ENCODE measurements at places on chromosomes 7 and 10.

GRCh38 chr7:149751043-149751775 lies 22.2 kb downstream of the ZNF467 start:
- no peak overlapping the region for H3K27ac ChIP-seq
- H3K36me3 ChIP-seq, result no peaks in the 10 kb centered on the region
- no peaks in the 10 kb centered on the region for H3K4me1 ChIP-seq
- DNase-seq, result no peak
- H3K27me3 ChIP-seq, result no peaks in the 10 kb centered on the region

DNA sequence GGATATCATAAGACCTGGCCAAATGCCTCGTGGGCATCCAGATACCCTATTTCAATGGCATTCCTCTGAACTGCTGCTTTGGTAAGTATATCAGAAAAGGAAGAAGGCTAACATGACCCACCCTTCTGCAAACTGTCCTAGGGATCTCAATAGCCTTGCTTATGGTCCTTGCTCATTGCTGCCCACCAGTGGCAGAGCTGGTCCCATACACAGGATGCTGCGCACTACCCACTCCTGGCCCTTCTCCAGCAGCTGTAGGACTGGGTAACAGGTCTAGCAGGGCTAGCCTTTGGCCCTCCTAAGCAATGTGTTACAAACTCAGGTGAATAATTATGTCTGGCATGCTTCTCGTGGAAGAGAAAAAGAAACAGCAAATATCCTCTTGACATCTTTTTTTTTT lies 72.5 kb downstream of the C10orf90 start:
- no peak for DNase-seq
- H3K27ac ChIP-seq, result no peak overlapping the region

DNA sequence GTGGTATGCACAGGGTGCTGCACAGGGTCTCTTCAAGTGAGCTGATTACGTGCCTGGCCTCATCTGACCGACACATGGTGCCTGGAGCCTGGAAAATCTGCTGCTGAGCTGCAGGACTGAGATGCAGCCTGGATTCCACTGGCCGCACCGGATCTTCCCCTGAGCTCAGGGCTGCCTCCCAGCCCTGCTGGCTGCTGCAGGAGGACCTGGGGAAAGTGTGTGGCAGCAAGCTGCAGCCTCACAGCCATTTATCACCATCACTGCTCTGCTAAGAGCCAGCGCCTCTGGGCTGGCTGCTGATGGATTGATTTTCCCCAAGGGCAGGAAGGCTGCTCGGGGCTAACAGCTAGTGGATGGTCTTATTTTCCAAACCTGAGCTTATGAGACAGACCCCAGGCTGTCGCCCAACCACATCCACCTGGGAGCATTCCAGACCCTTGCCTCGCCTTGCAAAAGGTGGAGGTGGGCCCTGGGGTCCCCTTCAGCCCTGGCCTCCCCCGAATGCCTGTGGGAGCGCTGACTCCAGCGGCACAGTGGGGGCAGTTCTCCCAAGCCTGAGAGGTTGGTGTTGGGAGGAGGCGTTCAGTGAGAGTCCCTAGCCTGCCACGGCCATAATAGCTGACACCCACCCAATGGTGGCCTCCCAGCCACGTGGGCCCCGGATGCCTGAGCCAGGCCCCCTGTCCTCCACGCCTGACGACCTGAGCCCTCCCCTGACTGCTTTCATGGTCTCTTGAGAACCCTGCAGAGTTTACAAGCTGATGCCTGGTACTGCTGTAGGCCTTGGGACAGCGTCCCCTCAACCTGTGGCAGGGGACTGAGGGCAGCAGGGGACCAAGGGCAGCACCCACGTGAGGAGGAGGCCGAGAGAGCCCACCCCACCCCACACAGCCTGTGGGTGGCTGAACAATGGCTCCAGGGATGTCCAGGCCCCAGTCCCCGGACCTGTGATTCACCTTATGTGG lies 38.2 kb downstream of the STK32C start:
- no peaks in the 10 kb centered on the region for H3K36me3 ChIP-seq
- no peak for DNase-seq
- peaks cover 5% of the 10 kb centered on the region for H3K4me1 ChIP-seq
- no peaks in the 10 kb centered on the region for H3K27me3 ChIP-seq

- no peaks in the 10 kb centered on the region for H3K4me1 ChIP-seq
- DNase-seq, result no peak
- H3K36me3 ChIP-seq, result no peaks in the 10 kb centered on the region
- no peak overlapping the region for H3K4me3 ChIP-seq
- H3K27me3 ChIP-seq, result no peaks in the 10 kb centered on the region
- no peak overlapping the region for H3K27ac ChIP-seq
These were observed 142.7 kb downstream of the TRIL start for GRCh38 chr7:28815369-28815927.

DNA sequence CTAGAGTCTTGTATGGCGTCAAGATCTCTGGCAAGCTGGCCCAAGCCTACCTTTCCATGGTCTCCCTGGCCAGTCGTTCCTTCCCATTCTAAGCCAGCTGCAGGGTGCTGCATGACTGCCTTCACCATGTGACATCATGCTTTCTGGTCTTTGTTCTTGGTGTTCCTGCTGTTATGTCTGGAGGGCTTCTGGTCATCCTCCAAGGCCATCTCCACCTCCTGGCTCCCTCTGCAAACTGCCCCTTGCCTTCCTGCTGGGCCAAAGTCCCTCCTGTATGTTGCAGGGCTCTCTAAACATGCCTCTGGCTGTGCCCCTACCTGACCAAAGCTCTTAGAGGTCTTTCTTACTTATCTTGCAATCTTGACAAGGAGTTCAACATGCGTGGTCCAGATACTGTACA lies 44.4 kb upstream of the SHH start:
- H3K4me1 ChIP-seq, result no peaks in the 10 kb centered on the region
- H3K27ac ChIP-seq, result no peak overlapping the region
- no peak overlapping the region for H3K4me3 ChIP-seq
- H3K27me3 ChIP-seq, result no peaks in the 10 kb centered on the region

DNA sequence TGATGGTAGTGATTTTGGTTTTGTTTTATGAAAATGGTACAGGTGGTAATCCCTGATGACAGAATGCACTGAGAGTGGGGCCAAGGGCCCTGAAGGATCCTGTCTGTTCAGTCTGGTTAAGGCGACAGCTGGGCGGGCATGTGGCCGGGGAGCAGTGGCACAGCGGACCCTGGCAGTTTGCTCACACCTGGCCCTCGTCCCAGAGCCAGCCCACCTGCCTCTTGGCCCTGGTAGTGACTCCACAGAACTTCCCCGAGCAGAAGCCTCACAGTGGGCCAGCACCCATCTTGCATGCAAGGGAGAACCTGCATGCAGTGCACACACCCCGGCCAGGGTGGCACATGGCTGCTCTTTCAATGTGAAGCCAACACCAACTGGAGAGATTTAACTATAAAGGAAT lies 82.8 kb downstream of the ALOX5 start:
- DNase-seq, result no peak
- no peaks in the 10 kb centered on the region for H3K4me1 ChIP-seq
- H3K27me3 ChIP-seq, result no peaks in the 10 kb centered on the region
- no peak overlapping the region for H3K27ac ChIP-seq
- H3K36me3 ChIP-seq, result peaks cover 20% of the 10 kb centered on the region

DNA sequence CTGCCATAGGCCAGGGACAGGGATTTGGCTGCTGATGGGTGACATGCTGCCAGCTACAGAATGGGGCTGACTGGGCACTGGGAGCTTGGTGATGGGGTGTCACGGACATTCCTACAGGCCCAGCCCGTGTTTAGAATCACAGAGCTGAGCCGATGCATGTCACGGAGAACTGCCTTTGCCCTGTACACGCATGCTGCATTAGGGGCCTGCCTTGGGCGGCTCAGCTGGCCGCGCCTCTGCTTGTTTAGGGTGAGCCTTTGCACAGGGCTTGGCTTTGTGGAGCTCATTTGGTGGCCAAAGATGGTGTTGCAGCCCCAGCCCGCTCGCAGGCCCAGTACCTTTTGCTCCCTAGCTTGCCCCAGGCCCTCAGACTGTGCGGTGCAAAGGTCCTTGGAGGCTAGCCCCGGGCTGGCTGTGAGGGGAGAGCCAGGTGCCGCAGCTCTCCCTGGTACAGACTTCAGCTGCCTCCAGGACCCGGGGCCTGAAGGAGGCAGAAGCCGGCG lies 108.4 kb upstream of the BTBD16 start:
- H3K27me3 ChIP-seq, result no peaks in the 10 kb centered on the region
- H3K36me3 ChIP-seq, result no peaks in the 10 kb centered on the region
- H3K4me3 ChIP-seq, result no peak overlapping the region
- H3K4me1 ChIP-seq, result no peaks in the 10 kb centered on the region

- H3K4me3 ChIP-seq, result no peak overlapping the region
- DNase-seq, result no peak
- no peaks in the 10 kb centered on the region for H3K4me1 ChIP-seq
These were observed 129.3 kb downstream of the CHRM2 start for GRCh38 chr7:136997735-136998134.

GRCh38 chr7:149865437-149865836 lies 8.3 kb upstream of the ATP6V0E2 start:
- peaks cover 9% of the 10 kb centered on the region for H3K36me3 ChIP-seq
- no peaks in the 10 kb centered on the region for H3K27me3 ChIP-seq
- peak overlapping the region; percentile 88 for H3K27ac ChIP-seq
- peak; percentile 69 for DNase-seq
- H3K4me3 ChIP-seq, result peak overlapping the region; percentile 34

GRCh38 chr7:68381731-68382130 lies 1216.5 kb upstream of the AUTS2 start:
- no peaks in the 10 kb centered on the region for H3K36me3 ChIP-seq
- no peak overlapping the region for H3K27ac ChIP-seq
- no peak overlapping the region for H3K4me3 ChIP-seq
- no peaks in the 10 kb centered on the region for H3K27me3 ChIP-seq
- no peaks in the 10 kb centered on the region for H3K4me1 ChIP-seq

DNA sequence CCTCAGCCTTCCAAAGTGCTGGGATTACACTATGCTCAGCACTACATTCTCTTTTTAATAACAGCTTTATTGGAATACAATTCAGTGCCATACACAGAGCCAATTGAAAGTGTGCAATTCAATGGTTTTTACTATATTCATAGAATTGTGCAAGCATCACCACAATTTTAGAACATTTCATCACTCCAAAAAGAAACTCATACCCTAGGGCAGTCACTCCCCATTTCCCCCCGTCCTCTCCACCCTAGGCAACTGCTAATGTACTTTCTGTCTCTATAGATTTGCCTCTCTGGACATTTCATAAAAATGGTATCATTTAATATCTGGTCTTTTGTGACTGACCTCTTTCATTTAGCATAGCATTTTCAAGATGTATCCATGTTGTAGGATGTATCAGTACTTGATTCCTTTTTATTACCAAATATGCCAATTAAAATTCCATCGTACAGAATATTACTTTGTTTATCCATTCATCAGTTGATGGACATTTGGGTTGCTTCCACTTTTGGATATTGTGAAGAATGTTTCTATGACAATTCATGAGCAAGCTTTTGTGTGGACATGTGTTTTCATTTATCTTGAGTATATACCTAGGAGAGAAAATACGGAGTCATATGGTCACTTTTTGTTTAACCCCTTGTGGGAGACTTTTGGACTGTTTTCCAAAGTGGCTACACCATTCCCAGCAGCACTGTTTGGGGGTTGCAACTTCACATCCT lies 6.3 kb upstream of the XPNPEP1 start:
- no peak for DNase-seq
- H3K27me3 ChIP-seq, result no peaks in the 10 kb centered on the region
- no peak overlapping the region for H3K27ac ChIP-seq
- H3K4me1 ChIP-seq, result peaks cover 20% of the 10 kb centered on the region
- H3K4me3 ChIP-seq, result no peak overlapping the region

GRCh38 chr10:35925493-35925892 lies 283.4 kb upstream of the FZD8 start:
- no peaks in the 10 kb centered on the region for H3K36me3 ChIP-seq
- DNase-seq, result no peak
- H3K4me3 ChIP-seq, result no peak overlapping the region
- no peak overlapping the region for H3K27ac ChIP-seq

- DNase-seq, result no peak
- H3K27me3 ChIP-seq, result no peaks in the 10 kb centered on the region
- no peaks in the 10 kb centered on the region for H3K36me3 ChIP-seq
- no peaks in the 10 kb centered on the region for H3K4me1 ChIP-seq
- H3K27ac ChIP-seq, result no peak overlapping the region
These were observed 168.0 kb upstream of the LRRN3 start for GRCh38 chr7:110922906-110923305.

- no peaks in the 10 kb centered on the region for H3K36me3 ChIP-seq
- DNase-seq, result no peak
- no peaks in the 10 kb centered on the region for H3K27me3 ChIP-seq
- no peak overlapping the region for H3K27ac ChIP-seq
- no peaks in the 10 kb centered on the region for H3K4me1 ChIP-seq
These were observed 569.5 kb downstream of the SORCS3 start for GRCh38 chr10:105210546-105210945.

DNA sequence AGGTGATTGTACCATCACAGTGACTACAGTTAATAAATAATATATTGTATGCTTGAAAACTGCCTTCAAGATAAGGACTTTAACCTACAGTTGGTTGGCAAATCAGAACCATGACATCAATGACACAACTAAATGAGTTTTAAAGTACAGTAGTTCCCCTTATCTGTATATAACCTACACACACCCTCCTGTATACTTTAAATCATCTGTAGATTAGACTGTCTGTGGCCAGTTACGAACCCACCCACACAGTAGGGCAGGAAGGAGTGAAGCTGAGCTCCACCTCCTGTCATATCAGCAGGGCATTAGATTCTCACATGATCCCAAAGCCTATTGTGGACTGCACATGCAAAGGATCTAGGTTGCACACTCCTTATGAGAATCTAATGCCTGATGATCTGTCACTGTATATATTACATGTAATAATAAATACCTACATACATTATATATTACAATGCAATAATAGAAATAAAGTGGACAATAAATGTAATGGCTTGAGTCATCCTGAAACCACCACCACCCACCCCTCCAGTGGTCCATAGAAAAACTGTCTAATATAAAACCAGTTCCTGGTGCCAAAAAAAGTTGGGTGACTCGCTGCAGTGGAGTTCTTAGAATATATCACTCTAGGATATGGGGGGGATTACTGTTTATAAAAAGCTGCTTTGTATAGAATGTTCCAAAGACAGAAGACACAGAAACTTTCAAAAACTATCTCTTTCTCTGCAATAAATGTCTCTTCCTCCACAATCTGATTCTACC lies 5.6 kb downstream of the TPK1 start:
- DNase-seq, result no peak
- H3K4me3 ChIP-seq, result no peak overlapping the region
- H3K27me3 ChIP-seq, result no peaks in the 10 kb centered on the region

DNA sequence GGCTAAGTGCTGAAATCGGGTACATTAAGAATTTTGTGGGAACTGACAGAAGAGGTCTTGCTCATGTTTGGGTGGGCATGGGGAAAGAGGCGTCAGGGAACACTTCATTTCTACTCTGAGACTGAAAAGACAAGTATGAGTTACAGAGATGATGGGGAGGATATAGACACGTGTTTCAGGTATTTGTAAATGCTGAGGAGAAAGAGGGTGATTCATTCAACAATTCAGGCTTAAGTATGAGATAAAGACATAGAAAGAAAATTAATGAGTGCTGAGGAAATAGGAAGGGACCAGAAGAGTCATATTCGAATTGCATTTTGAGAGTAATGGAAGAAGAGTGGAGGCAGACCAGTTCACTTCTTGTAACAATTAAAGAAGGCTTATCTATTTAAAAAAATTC lies 143.6 kb downstream of the HBP1 start:
- H3K27ac ChIP-seq, result no peak overlapping the region
- H3K27me3 ChIP-seq, result no peaks in the 10 kb centered on the region
- H3K4me3 ChIP-seq, result no peak overlapping the region
- no peaks in the 10 kb centered on the region for H3K36me3 ChIP-seq
- no peak for DNase-seq

Measured in naive thymus-derived CD4-positive, alpha-beta T cell (primary cell).